ENCODE measurements at places on chromosomes 11 and 22.

DNA sequence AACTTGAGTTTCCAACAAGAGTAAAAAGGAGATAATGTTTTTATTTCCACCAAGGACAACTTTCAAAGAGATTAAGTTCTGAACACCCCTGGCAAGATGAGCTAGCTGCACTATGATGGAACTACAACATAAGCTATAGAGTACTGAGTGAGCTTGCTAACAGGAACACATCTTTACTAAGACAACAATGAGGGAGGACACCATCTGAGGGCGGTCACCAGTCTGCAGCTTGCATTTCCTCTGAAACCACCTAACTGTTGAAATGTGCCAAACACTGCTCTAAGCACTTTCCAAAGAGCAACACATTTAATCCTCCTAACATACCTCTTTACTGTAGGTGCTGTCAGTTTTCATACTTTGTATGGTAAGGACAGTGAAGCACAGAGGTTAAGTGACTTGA, 68.4 kb downstream of the TCF20 start:
- DNase-seq = no peak

GRCh38 chr11:69383372-69384250, 89.7 kb downstream of the MYEOV start:
- DNase-seq = no peak

DNA sequence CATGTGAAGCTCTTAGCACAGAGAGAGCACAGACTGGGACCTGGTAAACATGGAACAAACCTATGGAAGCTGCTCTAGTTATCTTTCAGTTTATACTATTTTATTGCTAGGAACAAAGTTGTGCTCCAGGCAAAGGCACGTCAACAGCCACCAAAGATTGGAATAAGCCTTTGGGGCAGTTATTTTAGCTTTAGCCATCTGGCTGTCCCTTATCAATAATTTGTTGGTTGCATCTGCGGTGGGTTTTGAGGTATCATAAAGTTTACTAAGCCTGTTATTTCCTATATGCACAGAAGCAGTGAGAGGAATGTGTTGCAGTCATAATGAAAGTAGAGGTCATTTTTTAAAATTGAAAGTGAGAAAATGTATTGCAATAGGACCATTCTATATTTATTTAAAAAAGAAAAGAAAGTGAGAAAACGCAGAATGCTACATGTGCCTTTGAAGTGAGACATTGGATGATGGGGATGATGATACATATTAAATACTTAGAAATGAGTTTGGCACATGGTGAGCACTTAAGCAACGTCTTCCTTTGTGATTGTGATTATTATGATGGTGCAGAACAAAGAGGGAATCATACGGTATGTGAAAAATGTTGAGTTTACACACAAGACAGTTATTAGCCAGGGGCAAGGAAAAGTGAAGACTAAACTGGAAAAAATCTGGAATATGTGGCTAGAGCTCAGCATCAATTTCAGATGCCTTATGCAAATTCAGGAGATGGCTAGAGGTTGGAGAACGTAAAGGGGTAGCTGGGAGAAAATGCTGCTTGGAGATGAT, 58.3 kb downstream of the PRR5L start:
- peak; percentile 75 for DNase-seq

- no peak for DNase-seq
These were observed 23.7 kb upstream of the AIFM3 start for GRCh38 chr22:20943104-20943933.

DNA sequence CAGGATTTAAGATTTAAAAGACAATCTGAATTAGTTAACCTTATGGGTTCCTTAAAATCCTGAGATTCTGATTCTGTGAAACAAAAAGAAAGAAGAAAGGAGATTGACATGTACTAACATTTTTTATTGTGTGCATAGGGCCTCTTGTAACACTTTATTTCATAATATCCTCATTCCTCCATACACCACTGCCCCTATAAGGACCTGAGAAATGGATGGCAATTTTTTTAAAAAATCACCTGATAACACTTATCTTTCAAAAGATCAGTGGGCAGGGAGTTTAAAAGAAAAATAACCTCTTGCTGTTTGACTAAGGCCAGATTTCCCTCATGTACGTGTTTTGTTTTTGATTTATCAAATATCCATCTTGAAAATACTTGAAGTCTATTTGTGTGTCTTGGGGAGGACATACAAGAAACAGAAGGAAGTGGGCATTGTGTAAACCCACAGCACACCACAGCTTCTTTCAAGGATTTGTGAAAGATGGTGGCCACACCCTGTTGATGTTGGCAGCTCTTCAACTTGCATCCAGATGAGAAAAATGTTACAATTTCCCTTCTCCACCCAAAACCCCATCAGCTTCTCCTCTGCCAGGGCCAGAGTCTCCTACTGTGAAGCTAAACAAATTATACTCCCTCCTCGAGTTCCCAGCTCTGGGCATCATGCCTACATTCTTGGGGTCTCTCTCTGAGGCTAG, 35.0 kb upstream of the MPEG1 start:
- DNase-seq = no peak

- DNase-seq = no peak
These were observed 28.0 kb downstream of the OR5B17 start for GRCh38 chr11:58330861-58331260.

DNA sequence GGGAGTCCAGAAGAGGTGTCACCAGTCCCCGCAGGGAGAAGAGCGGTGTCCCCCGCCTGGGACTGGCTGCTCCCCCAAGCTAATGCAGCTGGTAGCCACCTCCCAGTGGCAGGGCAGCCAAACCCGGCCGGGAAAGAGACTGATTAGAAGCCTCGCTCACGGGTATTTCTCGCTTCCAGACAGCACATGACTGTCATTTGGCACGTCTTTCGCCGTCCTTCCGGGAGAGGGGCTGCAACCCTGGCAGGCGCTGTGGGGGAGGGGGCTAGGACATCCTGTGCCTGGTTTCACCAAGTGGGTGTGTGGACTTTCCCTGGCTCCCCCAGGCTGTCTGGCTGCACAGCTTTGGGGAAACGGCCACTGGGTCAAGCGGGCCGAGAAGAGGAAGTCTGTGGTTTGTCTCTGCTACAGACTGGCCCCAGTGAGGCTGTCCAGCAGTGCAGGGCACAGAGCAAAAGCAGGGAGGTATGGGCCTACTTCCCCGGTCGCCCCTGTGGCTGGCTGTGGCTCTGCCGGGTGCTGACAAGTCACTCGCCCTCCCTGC, 3.8 kb downstream of the CD81 start:
- DNase-seq = no peak
